ENCODE measurements at places on chromosomes 7 and 10.

- DNase-seq: no peak
Observed at GRCh38 chr7:78605119-78605518, 806.5 kb downstream of the PHTF2 start.

GRCh38 chr10:17443707-17444387, 10.5 kb downstream of the ST8SIA6 start:
- no peak for DNase-seq

DNA sequence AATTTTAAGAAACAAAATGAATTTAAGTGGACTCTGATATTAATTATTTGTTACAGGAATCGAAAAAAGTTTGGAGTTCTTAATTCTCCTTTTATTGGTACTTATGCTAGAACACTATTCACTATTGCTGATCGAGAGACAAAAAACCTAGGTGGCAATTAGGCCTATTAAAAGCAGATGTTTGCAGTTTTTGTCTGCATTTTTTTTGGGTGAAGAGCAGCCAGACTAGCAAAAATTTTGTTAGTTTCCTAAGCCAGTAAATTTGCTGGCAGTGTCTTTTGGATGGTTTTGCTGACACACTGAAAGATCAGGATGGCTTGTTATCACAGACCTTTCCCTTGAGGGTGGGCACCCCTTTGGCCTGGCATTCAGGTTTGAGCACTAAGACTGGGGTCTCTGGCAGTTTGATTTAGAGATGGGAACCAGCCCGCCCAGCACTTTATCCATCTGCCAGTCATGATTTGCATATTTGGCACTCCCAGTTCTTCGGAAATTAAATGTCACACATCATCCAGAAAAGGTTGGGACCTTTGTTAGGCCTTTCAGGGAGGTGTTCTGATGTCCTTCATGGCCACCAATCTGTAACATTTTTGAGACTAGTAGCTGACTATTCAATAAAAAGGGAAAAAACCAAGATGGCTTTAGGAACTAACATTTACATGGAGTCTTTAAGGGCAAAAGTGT, 57.3 kb downstream of the INPP5F start:
- DNase-seq: no peak

- DNase-seq: no peak
Observed at GRCh38 chr7:159136442-159136841, 8.2 kb downstream of the VIPR2 start.

- DNase-seq: no peak
Observed at GRCh38 chr10:113178771-113179170, 228.7 kb downstream of the TCF7L2 start.

GRCh38 chr10:75480374-75480773, 49.0 kb downstream of the LRMDA start:
- DNase-seq: no peak

DNA sequence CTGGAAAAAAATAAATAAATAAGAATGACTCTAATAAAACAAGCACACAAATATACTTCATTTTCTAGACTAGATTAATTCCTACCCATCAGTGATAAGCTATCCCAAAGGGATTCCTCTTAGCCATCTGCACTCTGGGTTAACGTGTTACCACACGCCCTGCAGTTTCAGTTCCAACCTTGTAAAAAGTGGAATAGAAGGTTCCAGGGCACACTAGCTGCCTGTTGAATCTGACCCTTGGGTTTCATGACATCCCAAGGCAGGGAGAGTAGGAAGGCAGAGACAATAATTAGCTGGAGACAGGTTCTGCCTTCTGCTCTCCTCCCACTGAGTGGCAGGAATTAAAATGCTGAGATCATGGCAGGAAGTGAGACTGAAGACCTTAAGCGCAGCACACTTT, 33.5 kb downstream of the SLC37A3 start:
- DNase-seq: no peak

DNA sequence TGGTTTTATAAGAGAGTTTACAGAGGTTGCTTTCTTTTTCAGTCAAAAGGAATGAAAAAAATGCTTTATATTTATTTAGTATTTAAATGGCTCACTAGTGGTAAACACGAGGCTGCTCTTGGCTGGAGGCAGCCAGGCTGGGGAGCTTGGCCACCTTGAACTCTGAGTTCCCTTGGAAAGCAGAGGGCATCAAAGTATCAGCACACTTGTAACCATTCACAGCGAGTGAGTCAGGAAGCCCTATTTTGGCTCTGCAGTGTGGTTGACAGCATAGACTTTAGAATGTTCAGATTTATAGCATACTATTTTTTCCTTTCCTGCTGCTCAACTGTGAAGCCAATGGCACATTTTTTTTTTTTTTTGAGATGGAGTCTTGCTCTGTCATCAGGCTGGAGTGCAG, 51.6 kb downstream of the CYCS start:
- no peak for DNase-seq

DNA sequence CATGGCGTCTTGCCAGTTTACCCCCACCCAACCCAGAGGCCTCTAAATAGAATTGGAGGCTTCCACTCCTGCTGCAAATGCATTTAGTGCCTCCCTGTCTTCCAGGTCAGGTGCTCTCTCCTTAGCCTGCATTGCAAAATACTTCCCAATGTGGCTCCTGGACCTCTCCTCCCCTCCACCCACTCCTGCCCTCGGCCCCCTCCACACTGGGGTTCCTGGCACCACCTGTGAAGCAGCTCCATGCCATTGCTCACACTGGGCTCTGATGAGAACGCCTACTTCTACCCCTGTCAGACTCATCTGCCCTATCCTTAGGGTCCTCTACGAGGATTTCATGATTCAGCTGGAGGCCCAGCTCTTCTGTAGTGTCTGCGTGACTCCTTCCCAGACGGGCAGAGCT, 37.4 kb downstream of the C10orf120 start:
- no peak for DNase-seq

DNA sequence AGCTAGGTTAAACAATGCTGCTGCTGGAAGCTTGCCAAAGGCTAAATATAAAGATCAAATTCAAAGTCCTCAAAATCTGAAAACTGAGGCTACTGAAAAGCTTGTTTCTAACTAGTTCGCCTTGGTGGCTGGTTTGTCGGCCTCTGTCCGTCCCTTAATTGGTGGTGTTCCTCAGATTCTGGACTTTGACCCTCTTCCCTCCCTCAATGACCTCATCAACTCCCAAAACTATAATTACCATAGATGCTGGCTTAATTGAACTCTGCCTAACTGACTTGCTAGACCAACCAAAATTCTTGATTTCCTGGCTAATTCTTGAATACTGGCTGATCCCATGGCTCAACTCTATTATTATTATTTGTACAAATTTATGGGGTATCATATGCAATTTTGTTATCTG, 15.6 kb downstream of the ARHGAP21 start:
- DNase-seq: no peak

DNA sequence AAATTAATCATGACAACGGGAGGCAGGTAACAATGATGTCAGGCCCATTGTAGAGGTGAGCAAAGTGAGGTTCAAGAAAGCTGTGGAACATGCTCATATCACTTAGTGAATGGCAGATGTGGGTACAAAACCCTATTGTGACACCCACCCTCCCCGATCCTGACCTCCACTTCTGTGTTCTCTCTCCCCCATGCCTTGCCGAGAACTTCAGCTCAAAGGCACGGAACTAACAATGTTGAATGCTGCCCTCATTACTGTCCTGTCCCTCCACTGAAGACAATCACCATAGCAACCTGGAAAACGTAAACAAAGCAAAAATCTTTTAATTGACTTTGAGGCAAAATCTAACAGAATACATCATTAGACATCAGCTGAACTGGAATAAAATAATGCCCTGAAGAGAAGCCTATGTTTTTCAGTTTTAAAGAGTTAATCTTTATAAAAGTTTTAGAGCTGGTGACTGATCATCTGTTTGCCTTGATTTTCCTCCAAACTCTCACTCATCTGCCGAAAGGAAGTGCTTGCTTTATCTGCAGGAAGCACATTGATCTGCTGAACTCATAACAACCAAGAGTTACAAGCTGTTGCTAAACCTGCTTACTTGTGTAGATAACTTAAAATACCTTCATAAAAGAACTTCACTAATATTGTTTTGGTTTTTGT, 133.6 kb downstream of the CUBN start:
- DNase-seq: no peak

- DNase-seq: no peak
Observed at GRCh38 chr10:28151636-28152035, 151.2 kb downstream of the MPP7 start.

- no peak for DNase-seq
Observed at GRCh38 chr7:127715901-127716300, 63.9 kb downstream of the SND1 start.

Measured in ACHN (cell line).